SIG-M5 (cell line): ENCODE measurements at places on chromosomes 7 and 10.

GRCh38 chr7:18386607-18387006, 108.9 kb upstream of the HDAC9 start:
- no peak for DNase-seq

GRCh38 chr7:131623154-131623553, 66.7 kb upstream of the PODXL start:
- no peak for DNase-seq

- DNase-seq = no peak
Observed at GRCh38 chr7:33423646-33424020, 294.3 kb downstream of the BBS9 start.

- DNase-seq = no peak
Observed at GRCh38 chr7:77348371-77348813, 67.8 kb downstream of the GSAP start.

DNA sequence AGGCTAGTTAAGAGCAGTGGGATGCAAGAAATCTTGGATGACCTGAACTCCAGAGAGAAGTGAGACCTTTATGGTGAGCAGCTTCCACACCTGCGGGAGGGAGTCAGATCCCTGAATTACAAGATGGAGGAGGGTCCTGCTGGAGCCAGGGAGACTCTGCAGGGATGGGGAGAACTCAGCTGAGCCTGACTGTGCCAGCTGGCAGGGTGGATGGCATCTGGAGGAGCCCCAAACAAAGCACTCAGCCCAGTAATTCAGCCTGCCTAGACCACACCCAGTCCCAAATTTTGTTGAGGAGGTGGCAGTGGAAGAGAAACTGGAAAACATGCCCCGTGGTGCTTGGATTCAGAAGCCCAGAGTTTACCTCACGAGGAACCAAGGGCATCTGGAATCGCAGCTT, 208.2 kb downstream of the WDR11 start:
- no peak for DNase-seq

- no peak for DNase-seq
Observed at GRCh38 chr10:133274751-133275683, 1.7 kb downstream of the ADAM8 start.

DNA sequence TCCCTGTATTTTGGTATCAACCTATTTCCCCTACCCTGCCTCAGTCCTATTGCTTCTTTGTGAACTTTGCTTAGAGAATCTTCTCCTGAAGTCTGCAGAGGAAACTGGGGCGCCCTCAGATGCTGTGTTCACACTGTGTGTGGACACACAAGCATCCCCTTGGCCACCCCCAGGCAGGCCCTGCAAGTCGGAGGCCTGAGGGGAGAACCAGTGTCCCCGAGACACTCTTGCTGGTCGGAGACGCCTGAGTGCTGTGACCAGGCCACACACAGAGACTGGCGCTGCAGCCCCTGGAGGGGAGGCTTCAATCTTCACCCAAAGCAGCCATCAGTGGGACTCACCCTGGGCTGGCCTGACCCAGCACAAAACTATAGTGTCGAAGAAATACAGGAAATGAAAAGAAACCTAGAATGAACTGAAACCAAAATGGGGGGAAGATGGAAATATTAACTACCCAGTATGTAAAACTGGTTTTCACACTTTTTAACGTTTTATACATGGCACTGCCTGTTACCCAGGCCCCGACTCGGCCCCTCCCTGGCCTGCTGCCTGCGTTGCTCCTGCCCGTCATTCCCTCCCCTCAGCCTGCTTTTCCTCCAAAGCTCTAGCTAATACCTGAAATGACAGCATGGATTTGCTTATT, 48.4 kb upstream of the FAM20C start:
- DNase-seq = no peak

GRCh38 chr7:116633131-116633988, 38.6 kb upstream of the MET start:
- DNase-seq = no peak
